Natural killer cell (primary cell): ENCODE measurements at places on chromosomes 1 and 21.

DNA sequence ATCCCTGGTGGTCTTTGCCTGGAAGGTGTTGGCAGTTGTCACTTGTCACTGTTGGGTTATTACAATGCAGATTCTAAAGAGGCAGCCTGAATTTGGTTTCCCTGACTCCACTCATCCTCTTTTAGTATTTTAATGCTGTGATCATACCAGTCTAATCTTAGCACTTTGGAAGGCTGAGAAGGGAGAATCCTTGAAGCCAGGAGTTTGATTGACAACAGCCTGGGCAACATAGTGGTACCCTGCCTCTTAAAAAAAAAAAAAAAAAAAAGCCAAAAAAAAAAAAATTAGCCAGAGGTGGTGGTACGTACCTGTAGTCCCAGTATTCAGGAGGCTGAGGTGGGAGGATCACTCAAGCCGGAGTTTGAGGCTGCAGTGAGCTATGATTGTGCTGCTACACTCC, 7.7 kb downstream of the GIPC2 start:
- peaks cover 4% of the 10 kb centered on the region for H3K27me3 ChIP-seq
- H3K4me3 ChIP-seq: no peak overlapping the region
- H3K27ac ChIP-seq: no peak overlapping the region
- H3K4me1 ChIP-seq: no peaks in the 10 kb centered on the region
- no peaks in the 10 kb centered on the region for H3K36me3 ChIP-seq
- no peak for DNase-seq

- no peak overlapping the region for H3K4me3 ChIP-seq
- DNase-seq: no peak
- H3K27ac ChIP-seq: no peak overlapping the region
These were observed 12.8 kb downstream of the TNNI3K start for GRCh38 chr1:74247881-74248528.

GRCh38 chr1:65717815-65718454, 74.8 kb upstream of the PDE4B start:
- H3K27me3 ChIP-seq: no peaks in the 10 kb centered on the region
- no peaks in the 10 kb centered on the region for H3K4me1 ChIP-seq
- no peak overlapping the region for H3K4me3 ChIP-seq
- H3K36me3 ChIP-seq: no peaks in the 10 kb centered on the region

- no peak overlapping the region for H3K4me3 ChIP-seq
- no peak for DNase-seq
- no peaks in the 10 kb centered on the region for H3K27me3 ChIP-seq
- no peak overlapping the region for H3K27ac ChIP-seq
- H3K36me3 ChIP-seq: no peaks in the 10 kb centered on the region
These were observed 783.1 kb downstream of the MRPL39 start for GRCh38 chr21:24824209-24824608.

- DNase-seq: no peak
- H3K4me1 ChIP-seq: no peaks in the 10 kb centered on the region
- H3K27ac ChIP-seq: no peak overlapping the region
- peaks cover 2% of the 10 kb centered on the region for H3K27me3 ChIP-seq
- H3K4me3 ChIP-seq: no peak overlapping the region
These were observed 8.1 kb downstream of the FMN2 start for GRCh38 chr1:240099748-240100147.

- DNase-seq: no peak
- H3K4me3 ChIP-seq: no peak overlapping the region
These were observed 54.4 kb downstream of the SLC30A7 start for GRCh38 chr1:100950337-100950736.

DNA sequence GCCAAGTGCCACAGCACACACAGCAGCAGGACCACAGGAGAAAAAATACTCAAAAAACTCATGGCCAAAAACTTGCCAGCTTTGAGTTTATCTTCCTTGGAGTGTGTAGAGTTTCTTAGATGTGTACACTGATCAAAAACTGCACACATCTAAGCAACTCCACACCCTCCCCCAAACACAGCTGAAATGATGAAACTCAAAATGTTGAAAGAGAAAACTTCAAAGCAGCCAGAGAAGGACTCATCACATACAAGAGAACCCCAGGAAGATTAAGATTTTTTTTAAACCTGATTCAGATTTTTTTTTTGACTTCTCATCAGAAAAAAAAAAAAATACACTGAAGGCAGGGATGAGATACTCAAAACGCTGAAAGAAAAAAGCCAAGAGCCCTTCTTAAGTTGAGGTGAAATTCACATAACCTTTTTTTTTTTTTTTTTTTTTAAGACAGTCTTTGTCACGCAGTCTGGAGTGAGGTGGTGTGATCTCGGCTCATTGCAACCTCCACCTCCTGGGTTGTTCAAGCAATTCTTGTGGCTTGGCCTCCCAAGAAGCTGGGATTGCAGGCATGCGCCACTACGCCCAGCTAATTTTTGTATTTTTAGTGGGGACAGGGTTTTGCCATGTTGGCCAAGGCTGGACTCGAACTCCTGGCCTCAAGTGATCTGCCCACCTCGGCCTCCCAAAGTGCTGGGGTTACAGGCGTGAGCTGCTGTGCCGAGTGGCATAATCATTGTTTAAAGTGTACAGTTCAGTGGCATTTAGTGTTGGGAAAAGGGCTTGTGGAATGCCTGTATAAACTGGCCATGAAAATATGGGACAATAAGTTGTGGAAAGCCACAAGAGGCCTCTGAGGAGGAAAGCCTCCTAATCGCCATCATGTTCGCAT, 20.9 kb upstream of the PDXK start:
- DNase-seq: peak; percentile 42
- H3K4me1 ChIP-seq: peaks cover 25% of the 10 kb centered on the region
- no peak overlapping the region for H3K4me3 ChIP-seq
- H3K36me3 ChIP-seq: peaks cover 9% of the 10 kb centered on the region

- H3K27me3 ChIP-seq: no peaks in the 10 kb centered on the region
- no peak overlapping the region for H3K27ac ChIP-seq
- H3K36me3 ChIP-seq: no peaks in the 10 kb centered on the region
- no peaks in the 10 kb centered on the region for H3K4me1 ChIP-seq
- H3K4me3 ChIP-seq: no peak overlapping the region
These were observed 115.7 kb downstream of the SLC30A10 start for GRCh38 chr1:219812491-219813203.

DNA sequence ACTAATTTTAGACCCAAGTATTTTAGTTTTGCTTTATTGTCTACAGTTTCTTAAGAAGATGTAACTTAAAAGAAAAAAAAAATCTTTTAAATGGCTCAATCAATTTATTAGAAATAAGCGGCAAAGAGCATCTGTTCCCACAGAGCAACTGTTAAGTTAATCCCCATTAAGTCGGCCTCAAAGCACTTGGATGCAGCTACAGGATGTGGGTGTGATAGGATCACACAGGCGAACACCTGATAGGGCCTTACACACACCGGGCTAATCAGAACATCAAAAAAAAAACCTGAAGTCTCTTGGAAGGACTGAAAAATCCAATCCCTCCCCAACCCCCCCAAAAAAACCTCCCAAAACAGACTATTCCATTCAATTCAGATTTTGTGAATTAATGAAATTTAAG, 23.0 kb downstream of the APP start:
- no peaks in the 10 kb centered on the region for H3K36me3 ChIP-seq
- H3K27me3 ChIP-seq: no peaks in the 10 kb centered on the region
- H3K4me3 ChIP-seq: no peak overlapping the region
- DNase-seq: no peak
- H3K4me1 ChIP-seq: no peaks in the 10 kb centered on the region

- no peak for DNase-seq
- H3K36me3 ChIP-seq: no peaks in the 10 kb centered on the region
- peak overlapping the region; percentile 96 for H3K27ac ChIP-seq
- no peaks in the 10 kb centered on the region for H3K27me3 ChIP-seq
- peaks cover 36% of the 10 kb centered on the region for H3K4me1 ChIP-seq
- H3K4me3 ChIP-seq: peak overlapping the region; percentile 80
These were observed 12.2 kb upstream of the SPEN start for GRCh38 chr1:15835205-15835740.

DNA sequence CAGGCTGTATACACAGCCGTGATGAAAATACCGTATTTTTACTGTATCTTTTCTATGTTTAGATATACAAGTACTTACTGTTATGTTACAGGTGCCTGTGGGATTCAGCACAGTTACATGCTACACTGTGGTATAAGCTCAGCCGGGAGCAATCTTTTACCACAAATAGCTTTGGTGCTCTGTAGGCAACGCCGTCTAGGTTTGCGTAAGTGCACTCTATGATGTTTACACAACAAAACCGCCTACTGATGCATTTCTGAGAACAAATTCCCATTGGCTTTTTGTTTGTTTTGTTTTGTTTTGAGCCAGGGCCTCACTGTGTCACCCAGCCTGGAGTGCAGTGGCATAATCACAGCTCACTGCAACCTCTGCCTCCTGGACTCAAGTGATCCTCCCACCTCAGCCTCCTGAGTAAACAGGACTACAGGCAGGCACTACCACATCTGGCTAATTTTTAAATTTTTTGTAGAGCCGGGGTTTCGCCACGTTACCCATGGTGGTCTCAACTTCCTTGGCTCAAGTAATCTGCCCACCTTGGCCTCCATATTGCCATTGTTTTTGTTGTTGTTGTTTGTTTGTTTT, 81.0 kb downstream of the SCCPDH start:
- DNase-seq: no peak
- no peaks in the 10 kb centered on the region for H3K36me3 ChIP-seq
- no peak overlapping the region for H3K27ac ChIP-seq

DNA sequence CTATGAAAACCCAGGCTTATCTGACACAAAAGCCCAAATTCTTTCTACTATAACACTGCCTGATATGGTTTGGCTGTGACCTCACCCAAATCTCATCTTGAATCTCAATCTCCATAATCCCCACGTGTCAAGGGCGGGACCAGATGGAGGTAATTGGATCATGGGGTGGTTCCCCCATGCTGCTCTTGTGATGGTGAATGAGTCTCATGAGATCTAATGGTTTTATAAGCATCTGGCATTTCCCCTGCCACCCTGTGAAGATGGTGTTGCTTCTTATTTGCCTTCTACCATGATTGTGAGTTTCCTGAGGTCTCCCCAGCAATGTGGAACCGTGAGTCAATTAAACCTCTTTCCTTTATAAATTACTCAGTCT, 123.3 kb upstream of the USP24 start:
- H3K27ac ChIP-seq: no peak overlapping the region
- H3K4me1 ChIP-seq: no peaks in the 10 kb centered on the region
- no peak overlapping the region for H3K4me3 ChIP-seq
- no peaks in the 10 kb centered on the region for H3K27me3 ChIP-seq

DNA sequence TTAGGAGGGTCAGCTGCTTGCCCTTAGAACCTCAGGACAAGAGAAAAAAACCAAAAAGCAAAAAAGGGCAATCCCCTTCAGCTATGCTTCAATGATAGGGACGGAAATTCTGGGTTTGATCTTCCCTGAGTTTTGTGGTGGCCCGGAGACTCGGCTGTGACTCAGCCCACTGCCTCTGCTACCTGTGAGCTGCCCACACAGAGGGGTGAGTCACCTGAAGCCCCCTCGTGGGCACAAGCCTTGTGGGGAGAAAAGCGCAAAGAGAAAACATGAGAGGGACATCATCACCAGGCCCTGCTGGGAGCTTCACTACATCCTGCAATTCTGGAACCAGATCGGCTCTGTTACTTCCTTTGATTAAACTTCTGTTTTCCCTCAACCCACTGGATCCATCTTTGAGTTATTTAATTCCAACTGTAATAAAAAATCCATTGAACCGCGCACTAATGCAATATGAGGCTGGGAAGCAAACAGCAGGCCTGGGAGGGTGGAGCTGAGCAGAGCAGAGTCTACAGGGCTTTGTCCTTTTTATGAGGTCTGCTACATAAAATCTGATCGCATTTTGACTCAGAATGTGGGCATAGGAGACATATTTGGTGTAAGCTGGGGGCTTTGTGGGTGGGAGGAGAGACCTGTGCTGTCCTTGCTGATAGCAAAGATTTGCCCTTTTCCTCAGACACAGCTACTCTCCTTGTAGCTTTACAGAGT, 58.7 kb upstream of the STUM start:
- H3K4me1 ChIP-seq: no peaks in the 10 kb centered on the region
- no peak for DNase-seq
- no peak overlapping the region for H3K4me3 ChIP-seq

GRCh38 chr1:171438441-171438840, 46.9 kb upstream of the PRRC2C start:
- no peaks in the 10 kb centered on the region for H3K36me3 ChIP-seq
- H3K4me1 ChIP-seq: no peaks in the 10 kb centered on the region
- H3K4me3 ChIP-seq: no peak overlapping the region
- H3K27ac ChIP-seq: no peak overlapping the region
- no peak for DNase-seq
- H3K27me3 ChIP-seq: no peaks in the 10 kb centered on the region

- H3K4me3 ChIP-seq: no peak overlapping the region
- no peaks in the 10 kb centered on the region for H3K36me3 ChIP-seq
- peaks cover 9% of the 10 kb centered on the region for H3K4me1 ChIP-seq
- H3K27me3 ChIP-seq: no peaks in the 10 kb centered on the region
- peak overlapping the region; percentile 6 for H3K27ac ChIP-seq
These were observed 239.9 kb upstream of the IRF2BP2 start for GRCh38 chr1:234849832-234850231.

DNA sequence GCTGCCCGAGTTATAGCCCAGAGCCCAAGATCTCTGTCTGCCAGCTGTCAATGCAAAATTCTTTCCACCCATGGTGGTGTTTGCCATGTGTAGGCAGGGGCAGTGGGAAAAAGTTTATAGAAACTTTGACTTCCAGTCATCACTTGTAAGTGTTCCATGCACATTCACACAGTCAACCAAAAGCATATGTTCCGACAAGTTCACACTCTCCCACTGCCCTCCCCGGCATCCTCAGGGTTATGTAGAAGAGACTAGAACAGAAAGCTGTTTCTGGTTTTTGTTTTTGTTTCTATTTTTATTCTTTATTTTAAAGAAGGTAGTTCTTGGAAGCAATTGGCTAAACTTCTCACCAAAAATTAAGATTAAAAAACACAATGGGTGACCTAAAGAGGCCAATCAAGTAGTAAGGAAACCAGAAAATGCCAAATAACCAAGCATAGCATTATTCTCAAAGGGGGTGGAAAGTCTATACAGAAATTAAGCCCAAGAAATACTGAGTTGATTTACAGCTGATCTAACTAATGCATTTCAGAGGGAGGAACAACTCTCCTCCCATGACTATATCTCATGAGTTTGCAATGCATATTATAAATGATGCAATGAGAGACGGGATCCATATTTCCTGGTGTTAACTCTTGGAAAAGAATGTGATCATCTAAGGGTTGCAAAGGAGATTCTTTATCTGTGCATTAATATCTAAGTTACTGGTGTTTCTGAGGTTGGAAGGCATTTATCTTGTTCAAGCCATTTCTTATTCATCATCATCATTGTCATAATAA, 91.5 kb upstream of the ETS2 start:
- no peaks in the 10 kb centered on the region for H3K27me3 ChIP-seq
- no peak overlapping the region for H3K27ac ChIP-seq
- no peaks in the 10 kb centered on the region for H3K4me1 ChIP-seq
- no peak overlapping the region for H3K4me3 ChIP-seq
- H3K36me3 ChIP-seq: no peaks in the 10 kb centered on the region

- H3K36me3 ChIP-seq: peaks cover 47% of the 10 kb centered on the region
- H3K4me1 ChIP-seq: peaks cover 6% of the 10 kb centered on the region
- no peak overlapping the region for H3K27ac ChIP-seq
- no peaks in the 10 kb centered on the region for H3K27me3 ChIP-seq
- DNase-seq: no peak
These were observed 9.5 kb downstream of the NOL9 start for GRCh38 chr1:6544831-6545230.

- no peak overlapping the region for H3K4me3 ChIP-seq
- no peak overlapping the region for H3K27ac ChIP-seq
- H3K4me1 ChIP-seq: no peaks in the 10 kb centered on the region
- H3K27me3 ChIP-seq: no peaks in the 10 kb centered on the region
- DNase-seq: no peak
- H3K36me3 ChIP-seq: no peaks in the 10 kb centered on the region
These were observed 1193.7 kb upstream of the ADGRL2 start for GRCh38 chr1:80607064-80607463.

GRCh38 chr1:43438576-43438952, 15.2 kb downstream of the HYI start:
- H3K27ac ChIP-seq: no peak overlapping the region
- H3K4me3 ChIP-seq: no peak overlapping the region
- no peak for DNase-seq
- H3K36me3 ChIP-seq: peaks cover 57% of the 10 kb centered on the region
- no peaks in the 10 kb centered on the region for H3K27me3 ChIP-seq
